ENCODE measurements at places on chromosomes 11 and 22. TPM values are rescaled to one million over a fixed set of nuclear protein-coding genes. Genes with fewer than 3 reads are reported as not detected.

DNA sequence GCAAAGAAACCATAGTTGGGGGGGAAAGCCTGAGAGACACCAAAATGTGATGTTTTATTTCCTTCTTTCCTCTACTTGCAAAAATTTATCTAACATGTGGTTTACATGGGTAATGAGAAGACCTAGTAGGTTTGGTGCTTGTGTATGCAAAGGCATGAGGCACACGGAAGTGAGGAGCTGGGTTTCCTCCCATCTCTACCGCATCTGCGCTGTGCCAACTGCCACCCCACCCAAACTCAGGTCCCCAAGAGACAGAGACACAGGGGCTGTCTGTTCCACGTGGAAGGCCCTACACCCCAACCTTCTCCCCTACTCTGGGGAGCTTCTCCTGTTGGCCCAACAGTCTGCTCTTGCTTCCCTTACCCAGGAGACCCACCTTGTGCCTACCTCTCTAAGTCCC, 4.8 kb downstream of the RTL6 start:
- DNase-seq, result no peak

GRCh38 chr11:57133366-57134038, 48.3 kb upstream of the LRRC55 start:
- no peak for DNase-seq

- DNase-seq, result no peak
Observed at GRCh38 chr11:65960824-65961266, 689 bp upstream of the SART1 start.

Gene OR6T1
- not detected for polyA plus RNA-seq

Gene CHRNA10
- polyA plus RNA-seq, result 0.60 TPM

Gene LIF
- 1.8 TPM for polyA plus RNA-seq

Measured in sigmoid colon (tissue), 7 donors.